Lung microvascular endothelial cell (primary cell): ENCODE measurements at places on chromosomes 3 and 15.

- no peak for DNase-seq
Measured at GRCh38 chr3:71370467-71370866, 213.1 kb downstream of the FOXP1 start.

DNA sequence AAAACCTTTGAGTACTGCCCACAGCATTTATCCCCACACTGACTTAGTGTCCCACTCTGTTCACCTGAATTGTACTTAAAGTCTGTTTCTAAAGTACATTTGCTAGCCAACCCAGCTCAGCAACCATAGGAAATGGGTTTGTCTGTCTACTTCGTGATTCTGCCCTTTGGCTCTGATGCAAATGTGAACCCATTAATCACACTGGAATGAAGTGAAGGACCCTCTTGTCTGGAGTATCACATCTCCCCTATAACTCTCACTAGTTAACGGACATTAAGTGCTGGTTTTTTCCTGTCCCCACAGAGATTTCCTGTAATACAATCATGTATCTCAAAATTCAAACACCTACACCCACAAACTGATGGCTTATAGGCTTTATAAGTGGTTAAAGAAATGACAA is 20.5 kb downstream of the EID1 start:
- DNase-seq = no peak

DNA sequence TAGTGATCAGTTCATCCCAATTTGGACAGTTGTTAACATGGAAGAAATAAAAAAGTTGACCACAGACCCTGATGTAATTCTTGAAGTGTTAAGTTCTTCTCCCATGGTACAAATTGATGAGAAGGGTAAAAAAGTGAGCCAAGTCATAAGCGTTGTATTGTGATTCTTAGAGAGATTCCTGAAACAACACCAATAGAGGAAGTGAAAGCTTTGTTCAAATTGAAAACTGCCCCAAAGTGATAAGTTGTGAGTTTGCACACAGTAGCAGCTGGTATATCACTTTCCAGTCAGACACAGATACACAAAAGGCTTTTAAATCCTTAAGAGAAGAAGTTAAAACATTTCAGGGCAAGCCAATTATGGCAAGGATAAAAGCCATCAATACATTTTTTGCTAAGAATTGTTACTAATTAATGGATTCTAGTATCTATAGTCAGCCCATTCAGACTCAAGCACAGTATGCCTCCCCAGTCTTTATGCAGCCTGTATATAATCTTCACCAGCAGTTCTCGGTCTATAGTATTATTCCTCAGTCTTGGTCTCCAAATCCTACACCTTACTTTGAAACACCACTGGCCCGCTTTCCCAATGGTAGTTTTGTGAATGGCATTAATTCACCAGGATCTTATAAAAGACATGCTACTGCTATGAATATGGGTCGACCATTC is 38.2 kb downstream of the CDIN1 start:
- DNase-seq = no peak

DNA sequence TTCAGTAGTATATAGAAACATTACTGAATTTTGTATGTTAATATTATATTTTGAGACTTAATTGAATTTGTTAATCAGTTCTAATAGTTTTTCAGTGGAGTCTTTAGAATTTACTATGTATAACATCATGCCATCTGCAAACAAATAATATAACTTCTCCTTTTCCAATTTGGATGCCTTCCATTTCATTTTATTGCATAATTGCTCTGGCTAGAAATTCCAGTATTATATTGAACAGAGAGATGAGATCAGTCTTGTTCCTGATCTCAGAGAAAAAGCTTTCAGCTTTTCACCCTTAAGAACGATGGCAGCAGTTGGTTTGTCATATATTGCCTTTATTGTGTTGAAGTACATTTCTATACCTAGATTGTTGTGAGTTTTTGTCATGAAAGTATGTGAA is 40.4 kb downstream of the OR4F15 start:
- DNase-seq = no peak

- DNase-seq = no peak
Measured at GRCh38 chr15:83104141-83104540, 3.3 kb upstream of the TM6SF1 start.

GRCh38 chr3:8538913-8539312 is 37.3 kb downstream of the LMCD1 start:
- DNase-seq = no peak

DNA sequence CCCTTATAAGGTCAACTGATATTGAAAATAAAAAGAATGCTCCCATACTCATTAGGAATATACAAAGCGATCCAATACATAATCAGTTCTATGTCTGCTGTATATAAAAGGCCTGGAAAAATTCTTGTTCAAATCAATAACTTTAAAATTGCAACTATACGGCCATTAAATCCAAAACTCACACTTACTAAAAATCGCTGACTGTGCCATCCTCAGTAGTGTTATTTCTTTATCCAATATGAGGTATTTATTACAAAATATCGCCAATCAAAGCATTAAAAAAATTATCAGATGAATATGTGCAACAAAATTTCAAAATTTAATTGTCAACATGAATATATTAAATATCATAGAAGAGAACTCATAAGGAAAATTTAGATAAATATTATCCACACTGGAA is 146.5 kb downstream of the PLD1 start:
- DNase-seq = no peak

- DNase-seq = no peak
Measured at GRCh38 chr3:108283006-108283405, 13.3 kb upstream of the HHLA2 start.

- DNase-seq = no peak
Measured at GRCh38 chr15:34886134-34886533, 83.4 kb downstream of the AQR start.

DNA sequence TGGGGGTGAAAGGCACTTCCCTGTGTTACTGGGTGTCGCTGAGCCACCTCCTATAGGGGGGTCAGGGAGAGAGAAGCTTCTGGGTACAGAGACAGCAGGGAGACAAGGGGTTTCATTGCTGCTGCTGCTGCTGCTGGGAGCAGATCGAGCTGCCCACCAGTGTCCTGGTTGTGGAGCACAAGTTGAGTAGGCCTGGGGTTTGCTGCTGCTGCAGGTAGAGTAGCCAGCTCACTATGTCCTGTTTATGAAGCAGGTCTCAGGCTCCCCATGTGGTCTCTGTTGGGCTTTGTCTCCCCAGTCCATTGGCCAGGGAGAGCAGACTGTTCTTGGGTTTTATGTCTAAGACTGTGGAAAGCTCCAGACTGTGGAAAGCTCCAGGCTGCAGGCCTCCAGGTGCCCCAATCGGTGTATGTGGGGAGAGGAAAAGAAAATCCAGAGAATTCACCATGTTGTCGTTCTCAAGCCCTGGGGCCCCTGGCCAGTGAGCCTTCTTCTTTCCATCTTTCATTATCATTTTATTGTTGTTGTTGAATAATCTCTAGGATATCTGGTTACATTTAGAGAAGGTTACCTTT is 157.8 kb downstream of the ADAMTS17 start:
- DNase-seq = no peak

DNA sequence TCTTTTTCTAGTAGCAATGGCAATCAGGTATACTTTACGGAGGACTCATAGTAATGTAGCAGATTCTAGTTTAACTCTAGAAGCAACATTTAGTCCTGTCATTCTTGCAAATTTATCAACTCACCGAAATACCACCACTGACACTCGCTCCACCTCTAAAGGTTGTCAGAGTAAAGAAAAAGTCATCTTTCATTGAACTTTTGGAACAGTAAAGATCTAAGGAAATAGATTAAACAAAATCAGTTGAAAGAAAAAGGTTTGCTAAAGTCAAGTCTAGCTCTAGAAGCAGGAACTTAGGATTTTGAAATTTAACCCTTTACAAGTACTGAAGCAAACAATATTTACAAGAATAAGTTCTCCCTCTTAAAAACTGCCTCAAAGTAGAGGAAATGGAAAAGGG is 8.7 kb downstream of the ATP8B4 start:
- DNase-seq = no peak

- DNase-seq = no peak
Measured at GRCh38 chr3:2023959-2024358, 74.7 kb upstream of the CNTN4 start.

- DNase-seq = no peak
Measured at GRCh38 chr3:122063908-122064307, 8.7 kb downstream of the CD86 start.

DNA sequence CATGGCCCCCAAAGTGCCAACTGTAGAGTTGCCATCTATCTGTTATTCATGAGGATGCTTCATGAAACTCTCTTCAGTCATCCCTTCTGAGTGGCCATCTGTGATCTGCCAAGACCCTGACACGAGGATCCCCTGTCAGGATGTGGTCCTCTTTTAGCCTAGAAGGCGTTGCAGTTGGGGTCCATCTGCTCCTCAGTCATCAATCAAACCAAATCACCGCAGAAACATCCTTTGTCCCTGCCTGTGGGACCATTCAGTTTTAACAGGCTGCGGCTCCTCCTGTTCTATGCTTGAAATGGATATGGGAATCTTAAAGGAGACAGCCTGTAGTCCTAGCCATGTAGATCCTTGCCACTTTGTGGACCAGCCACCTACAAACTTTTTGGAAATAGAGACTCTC is 5.9 kb upstream of the RPS27L start:
- DNase-seq = no peak

DNA sequence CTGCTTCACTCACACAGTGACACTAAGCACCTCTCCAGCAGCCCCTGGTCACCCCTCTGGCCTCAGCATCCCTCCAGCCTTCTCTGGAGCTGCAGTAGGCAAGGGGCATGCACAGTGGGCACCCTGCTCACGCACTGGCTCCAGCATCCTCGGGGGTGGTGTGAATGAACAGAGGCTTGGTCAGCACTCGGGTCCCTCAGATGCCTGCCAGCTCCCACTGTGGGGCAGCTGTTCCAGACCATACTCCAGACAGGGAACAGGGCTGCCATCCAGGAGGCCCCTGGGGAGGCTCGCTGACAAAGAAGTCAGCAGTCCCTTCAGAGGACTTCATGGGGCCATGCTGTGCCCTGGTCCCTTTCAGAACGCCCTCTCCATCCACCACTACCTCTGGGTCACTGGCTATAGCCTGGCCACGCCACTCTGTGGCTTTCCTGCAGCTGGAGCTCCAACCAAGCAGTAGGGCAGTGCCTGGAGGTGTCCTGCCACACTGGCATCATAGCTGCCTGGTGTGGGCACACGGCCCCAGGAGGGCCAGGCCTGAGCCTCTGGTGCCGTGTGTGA is 26.3 kb downstream of the ALS2CL start:
- no peak for DNase-seq

DNA sequence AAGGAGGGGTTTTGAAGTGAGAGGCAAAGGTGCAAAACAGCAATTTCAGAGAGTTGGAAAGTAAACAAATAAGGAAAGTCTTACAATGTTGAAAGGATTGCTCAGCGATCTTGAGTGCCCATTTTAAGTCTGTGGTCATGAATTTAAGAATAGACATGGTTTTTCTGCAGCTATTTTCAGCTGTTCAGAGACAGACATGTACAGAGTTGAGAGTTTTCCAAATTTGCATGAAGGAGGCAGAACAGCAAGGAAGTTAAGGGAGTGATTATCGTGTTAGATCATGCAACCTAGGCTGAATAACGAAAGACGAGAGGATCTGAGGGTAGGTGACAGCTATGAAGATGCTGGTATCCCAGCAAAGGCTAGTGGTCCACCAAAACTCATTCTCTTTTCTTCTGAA is 37.2 kb downstream of the DET1 start:
- no peak for DNase-seq

DNA sequence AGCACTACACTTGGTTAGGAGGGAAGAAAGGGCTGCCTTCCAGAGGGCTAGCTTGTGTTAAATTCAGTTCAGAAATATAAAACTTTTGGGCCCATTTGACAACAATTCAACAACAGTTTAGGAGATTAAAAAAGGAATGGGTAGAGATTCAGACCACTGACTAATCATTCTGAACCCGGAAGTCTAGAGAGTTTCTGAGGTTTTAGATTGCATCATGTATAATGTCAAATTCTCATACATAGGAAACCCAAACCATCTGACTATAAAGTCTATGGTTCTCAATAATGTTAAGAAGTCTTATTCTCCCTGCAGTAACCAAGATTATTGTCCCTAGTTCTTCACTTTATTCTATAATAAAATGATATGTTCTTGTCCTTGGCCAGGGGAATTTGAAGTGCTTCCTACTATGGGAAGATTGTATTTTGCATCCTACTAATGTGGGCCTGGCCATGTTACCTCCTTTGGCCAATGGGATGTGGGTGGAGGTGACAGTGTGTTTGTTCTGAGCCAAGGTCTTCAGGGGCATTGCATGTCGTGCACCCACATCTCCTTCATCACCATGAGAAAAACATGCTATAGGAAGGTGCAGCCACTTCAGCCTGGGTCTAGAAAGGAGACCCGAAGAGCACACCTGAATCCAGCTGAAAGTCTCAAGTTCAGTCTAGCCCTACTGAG is 66.4 kb upstream of the CCNL1 start:
- DNase-seq = no peak

GRCh38 chr3:73966733-73967132 is 342.0 kb upstream of the PDZRN3 start:
- DNase-seq = no peak

GRCh38 chr3:144142151-144142840 is 170.7 kb downstream of the DIPK2A start:
- DNase-seq = no peak

- peak; percentile 93 for DNase-seq
Measured at GRCh38 chr3:99410789-99411311, 227.5 kb upstream of the COL8A1 start.

GRCh38 chr3:166013073-166013679 is 176.0 kb upstream of the BCHE start:
- DNase-seq = peak; percentile 39

DNA sequence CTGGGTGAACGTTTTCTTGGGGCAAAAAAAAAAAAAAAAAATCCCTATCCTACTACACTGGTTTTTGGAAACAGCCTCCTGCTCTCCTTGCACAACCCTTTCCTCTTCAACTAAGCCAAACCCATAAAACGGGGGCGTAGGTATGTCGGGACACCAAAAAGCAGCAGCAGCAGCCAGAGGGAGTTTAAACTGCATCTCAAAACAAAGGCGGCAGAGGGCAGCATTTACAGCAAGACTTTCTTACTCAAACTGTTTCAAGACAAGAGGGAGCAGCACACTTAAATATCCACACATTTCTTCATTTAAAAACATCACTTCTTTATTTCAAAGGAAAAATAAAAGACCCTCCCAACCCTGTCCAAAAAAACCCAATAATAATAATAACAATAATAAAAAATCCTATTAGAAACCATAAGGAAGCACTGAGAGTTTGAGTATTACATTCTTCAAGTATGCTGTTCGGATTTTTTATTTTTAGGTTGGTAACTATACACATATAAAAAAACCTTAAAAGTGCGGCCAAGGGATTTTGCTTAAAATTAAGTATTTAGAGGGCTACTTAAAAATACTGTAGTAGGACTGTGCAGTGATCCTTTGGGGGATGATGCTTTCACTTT is 43.9 kb upstream of the PLXND1 start:
- DNase-seq = peak; percentile 80
